Hair follicular keratinocyte (primary cell): ENCODE measurements at places on chromosomes 4 and X. TPM values are rescaled to one million over a fixed set of nuclear protein-coding genes. Genes with fewer than 3 reads are reported as not detected.

The ZBTB49 gene
- total RNA-seq, result 2.3 and 6.8 TPM in 2 replicates

The SH3RF1 gene
- total RNA-seq, result 8.8 and 11.2 TPM in 2 replicates

The NWD2 gene
- not detected in 2 replicates for total RNA-seq

The BTC gene
- total RNA-seq, result 0.23 and 0.47 TPM in 2 replicates

The CTAG2 gene
- not detected in 2 replicates for total RNA-seq

The HSFX4 gene
- total RNA-seq, result not detected in 2 replicates

The TMPRSS11E gene
- 0.04 and 0.62 TPM in 2 replicates for total RNA-seq

The GLOD5 gene
- not detected in 2 replicates for total RNA-seq

The SLC49A3 gene
- total RNA-seq, result not detected in 2 replicates

The PCYT1B gene
- total RNA-seq, result 7.2 and 8.8 TPM in 2 replicates

The DOK7 gene
- 1.9 and 7.5 TPM in 2 replicates for total RNA-seq

The H2AZ1 gene
- 342 and 890 TPM in 2 replicates for total RNA-seq

The RNF150 gene
- 0.08 and 0.30 TPM in 2 replicates for total RNA-seq

The DCHS2 gene
- 0.08 TPM in 1 of 2 replicates, not detected in the other for total RNA-seq

The TEX11 gene
- not detected in 2 replicates for total RNA-seq

The ARSJ gene
- 16.5 and 20.1 TPM in 2 replicates for total RNA-seq

The JAKMIP1 gene
- not detected in 2 replicates for total RNA-seq

The MANBA gene
- 6.4 and 15.2 TPM in 2 replicates for total RNA-seq

The UGT2B17 gene
- total RNA-seq, result not detected in 2 replicates

The GUCY2F gene
- not detected in 2 replicates for total RNA-seq

The XG gene
- 11.8 and 19.7 TPM in 2 replicates for total RNA-seq

The MRPS18C gene
- 20.5 and 27.1 TPM in 2 replicates for total RNA-seq

The CSAG3 gene
- total RNA-seq, result not detected in 2 replicates

The TMEM164 gene
- total RNA-seq, result 17.0 and 24.6 TPM in 2 replicates

The PLAC8 gene
- 0.15 and 0.86 TPM in 2 replicates for total RNA-seq

The CTAG1B gene
- not detected in 2 replicates for total RNA-seq

The CYLC1 gene
- total RNA-seq, result not detected in 2 replicates

The ZCCHC18 gene
- total RNA-seq, result 0.31 TPM in 1 of 2 replicates, not detected in the other

The MXRA5 gene
- total RNA-seq, result 0.68 and 4.4 TPM in 2 replicates

The ABCG2 gene
- total RNA-seq, result 2.8 and 3.0 TPM in 2 replicates

The ZNF595 gene
- 2.7 and 5.3 TPM in 2 replicates for total RNA-seq

The SATL1 gene
- under 0.01 TPM in 1 of 2 replicates, not detected in the other for total RNA-seq

The ASB9 gene
- 0.91 and 2.7 TPM in 2 replicates for total RNA-seq

The EDA gene
- 0.38 and 0.70 TPM in 2 replicates for total RNA-seq

The HSD17B13 gene
- total RNA-seq, result not detected in 2 replicates

The SUPT20HL1 gene
- not detected in 2 replicates for total RNA-seq

The TECRL gene
- not detected in 2 replicates for total RNA-seq
